Naive thymus-derived CD8-positive, alpha-beta T cell (primary cell): ENCODE measurements at places on chromosomes 5 and 9. TPM values are rescaled to one million over a fixed set of nuclear protein-coding genes. Genes with fewer than 3 reads are reported as not detected.

- no peak for DNase-seq
These were observed 587.3 kb downstream of the ANXA1 start for GRCh38 chr9:73738741-73739530.

DNA sequence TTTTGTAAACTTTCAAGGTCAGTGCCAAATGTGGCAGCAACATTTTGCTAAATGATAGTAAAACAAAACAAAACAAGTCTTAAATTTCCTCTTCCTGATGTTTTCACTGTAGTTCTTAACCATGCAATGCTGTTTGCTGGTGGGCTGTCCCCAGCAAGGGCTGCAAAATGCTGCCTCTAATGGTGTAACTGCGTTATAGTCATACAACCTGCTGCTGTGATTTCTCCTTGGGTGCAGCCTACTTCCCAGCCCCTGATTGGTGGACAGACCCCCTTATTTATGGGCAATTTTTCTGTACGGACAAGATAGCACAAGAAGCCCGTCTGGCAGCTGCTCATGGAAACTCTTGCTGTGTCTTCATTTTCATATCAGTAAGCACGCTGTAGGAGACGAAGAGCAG is 26.6 kb upstream of the PIP5K1B start:
- DNase-seq: no peak

SLC26A2 gene
- 3.0 TPM for polyA plus RNA-seq

AJM1 gene
- 0.10 TPM for polyA plus RNA-seq

GRCh38 chr5:121239951-121240350 is 611.7 kb upstream of the FTMT start:
- DNase-seq: no peak

DNA sequence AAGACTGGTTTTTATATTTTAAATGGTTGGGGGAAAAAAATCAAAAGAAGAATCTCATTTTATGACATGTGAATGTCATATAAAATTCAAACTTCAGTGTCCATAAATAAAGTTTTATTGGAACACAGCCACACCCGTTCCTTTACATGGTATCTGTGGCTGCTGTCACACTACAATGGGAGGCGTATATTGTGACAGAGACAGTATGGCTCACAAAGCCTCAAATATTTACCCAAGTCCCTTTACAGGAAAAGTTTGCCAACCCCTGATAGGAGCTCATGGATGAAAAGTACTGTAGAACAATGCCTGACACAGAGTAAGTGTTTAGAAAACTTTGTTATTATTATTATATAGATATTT is 5.2 kb upstream of the DUSP1 start:
- no peak for DNase-seq

LRRC14B gene
- not detected for polyA plus RNA-seq

PNPLA7 gene
- 1.9 TPM for polyA plus RNA-seq

DNA sequence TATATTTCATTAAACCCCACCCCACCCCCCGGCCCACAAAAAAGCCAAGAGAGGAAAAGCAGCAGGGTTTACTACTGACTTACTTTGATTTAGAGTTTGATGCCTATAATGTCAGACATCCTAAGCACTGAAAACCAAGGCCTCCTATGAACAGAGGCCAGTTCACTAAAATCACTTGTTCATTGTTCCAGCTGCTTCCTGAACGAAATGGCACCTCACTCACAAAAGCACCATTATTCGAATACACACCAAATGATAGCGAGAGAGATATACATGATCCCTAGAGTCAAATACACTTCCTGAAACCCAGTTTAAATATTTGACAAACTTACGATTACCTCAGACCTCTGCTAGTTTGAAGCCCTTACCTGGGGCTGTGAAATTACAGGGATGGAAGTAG is 66.6 kb downstream of the LPAR1 start:
- no peak for DNase-seq

GRCh38 chr9:75866273-75866871 is 24.1 kb upstream of the PCSK5 start:
- peak; percentile 73 for DNase-seq

- DNase-seq: no peak
These were observed 2.5 kb upstream of the NDFIP1 start for GRCh38 chr5:142106061-142106460.

- no peak for DNase-seq
These were observed 9.4 kb downstream of the TRAF1 start for GRCh38 chr9:120916991-120917880.

SLC1A3 gene
- not detected for polyA plus RNA-seq

GRCh38 chr9:129341171-129341986 is 163.3 kb upstream of the IER5L start:
- DNase-seq: no peak

GRCh38 chr5:127446626-127447025 is 70.8 kb upstream of the PRRC1 start:
- DNase-seq: no peak

DNA sequence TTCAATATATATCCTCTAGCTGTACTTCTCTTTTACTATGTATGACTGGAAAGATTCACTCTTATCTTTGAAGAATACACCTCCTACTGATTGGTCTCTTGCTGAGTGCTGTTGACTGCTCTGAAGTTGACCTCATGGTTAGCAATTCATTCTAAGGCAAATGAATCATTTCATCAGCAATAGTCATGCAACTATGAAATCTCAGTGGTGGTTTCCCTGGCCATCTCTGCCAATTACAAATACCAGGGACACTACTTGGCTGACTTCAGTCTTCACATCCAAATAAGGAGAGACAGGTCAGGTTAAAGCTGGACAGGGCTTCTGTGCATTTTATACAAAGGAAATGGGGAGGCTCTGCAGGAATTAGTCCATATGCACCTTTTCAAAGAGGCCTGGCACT is 333.5 kb upstream of the ACTBL2 start:
- no peak for DNase-seq

SLC6A19 gene
- polyA plus RNA-seq: not detected

- DNase-seq: no peak
These were observed 456.9 kb downstream of the BNC2 start for GRCh38 chr9:16413509-16414016.

TRIM36 gene
- polyA plus RNA-seq: not detected

DNA sequence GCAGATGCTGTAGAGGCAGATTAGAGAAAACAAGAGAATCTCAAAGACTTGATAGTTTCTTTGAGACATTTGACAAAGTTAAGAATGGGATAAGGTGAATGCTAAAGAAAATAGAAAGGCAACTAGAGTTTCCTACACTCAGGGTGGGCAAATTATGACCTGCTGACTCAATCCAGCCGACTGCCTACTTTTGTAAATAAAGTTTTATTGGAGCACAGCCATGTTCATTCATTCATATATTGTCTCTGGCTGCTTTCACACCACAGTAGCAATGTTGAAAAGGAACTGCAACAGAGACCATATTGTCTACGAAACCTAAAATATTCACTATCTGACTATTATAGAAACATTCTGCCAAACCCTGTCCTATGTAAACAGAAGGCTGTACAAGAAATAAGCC is 37.6 kb upstream of the TARS1 start:
- no peak for DNase-seq

DNA sequence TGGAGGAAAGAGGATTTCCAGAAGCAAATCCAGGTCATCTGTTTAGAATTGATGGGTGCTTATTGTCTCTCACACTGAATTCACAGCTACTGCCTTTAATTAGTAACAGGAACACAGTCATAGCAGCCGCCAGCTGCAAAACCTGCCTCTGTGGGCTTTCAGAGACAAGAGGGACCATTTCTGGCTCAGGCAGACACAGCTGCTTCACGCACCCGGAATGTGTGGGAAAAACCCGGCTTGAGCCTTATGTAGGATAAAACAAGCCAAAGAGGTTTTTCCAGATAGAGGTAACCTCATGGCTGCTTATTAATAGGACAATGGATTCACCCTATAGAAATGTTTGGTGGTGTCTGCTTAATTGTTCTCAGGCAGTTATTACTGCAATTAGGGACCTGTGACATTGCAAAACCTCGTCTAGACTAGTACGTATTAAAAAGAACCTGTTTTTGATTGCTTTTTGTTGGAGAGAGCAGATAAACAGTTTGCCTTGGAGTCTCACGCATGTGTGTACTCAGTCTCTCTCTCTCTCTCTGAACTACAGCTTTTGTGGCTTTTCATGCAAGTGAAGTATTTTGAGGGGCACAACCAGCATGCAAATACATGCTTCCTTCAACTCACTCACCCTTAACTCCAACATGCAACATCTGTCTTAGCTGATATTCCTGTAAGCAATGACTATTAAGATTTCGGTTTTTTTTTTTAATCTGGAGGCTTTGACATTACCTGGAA is 302.7 kb downstream of the PLK2 start:
- DNase-seq: no peak

TIMD4 gene
- 1.1 TPM for polyA plus RNA-seq

IL5 gene
- polyA plus RNA-seq: not detected

CCDC152 gene
- polyA plus RNA-seq: 4.0 TPM

DNA sequence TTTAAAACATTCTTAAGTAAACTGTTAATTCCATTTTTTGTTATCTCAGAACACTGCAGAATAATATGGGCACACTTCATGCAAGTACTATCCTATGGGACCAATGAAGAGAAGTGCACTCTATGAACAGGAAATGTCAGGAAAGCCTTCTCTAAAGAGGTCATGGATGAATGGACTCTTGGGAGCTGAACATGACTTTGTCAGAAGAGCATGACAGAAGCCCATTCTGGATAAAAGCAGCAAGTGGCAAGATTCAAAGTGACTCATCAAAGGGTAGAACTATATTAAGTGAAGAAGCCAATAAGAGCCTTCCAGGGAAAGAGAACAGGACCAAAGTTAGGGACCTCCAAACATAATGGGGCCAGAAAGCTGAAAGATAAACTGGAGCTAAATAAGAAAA is 94.0 kb downstream of the RAPGEF6 start:
- no peak for DNase-seq

SLC6A18 gene
- not detected for polyA plus RNA-seq

GRCh38 chr5:120544043-120544442 is 79.9 kb downstream of the PRR16 start:
- no peak for DNase-seq

MTRR gene
- polyA plus RNA-seq: 33.3 TPM

- DNase-seq: no peak
These were observed 15.0 kb downstream of the ZSWIM6 start for GRCh38 chr5:61347080-61347479.

DMRT3 gene
- polyA plus RNA-seq: not detected

- peak; percentile 81 for DNase-seq
These were observed 16.6 kb upstream of the HEMGN start for GRCh38 chr9:97954550-97954989.

EPB41L4B gene
- not detected for polyA plus RNA-seq

FOXD4 gene
- polyA plus RNA-seq: not detected

DNA sequence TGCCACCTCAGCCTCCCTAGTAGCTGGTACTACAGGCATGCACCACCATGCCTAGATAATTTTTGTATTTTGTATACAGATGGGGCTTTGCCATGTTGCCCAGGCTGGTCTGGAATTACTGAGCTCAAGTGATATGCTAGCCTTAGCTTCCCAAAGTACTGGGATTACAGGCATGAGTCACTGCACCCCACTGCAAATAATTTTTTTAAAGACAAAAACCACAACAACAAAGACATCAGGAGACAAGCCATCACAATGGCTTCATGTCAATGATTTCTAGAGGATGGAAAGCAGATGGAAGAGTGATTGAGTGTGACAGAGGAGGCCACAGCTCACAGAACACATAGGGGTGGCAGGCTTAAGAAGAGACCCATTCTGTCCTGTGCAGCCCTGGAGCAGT is 97.9 kb upstream of the PCSK1 start:
- no peak for DNase-seq

GRCh38 chr5:167950126-167950721 is 341.2 kb upstream of the WWC1 start:
- no peak for DNase-seq

GDNF gene
- polyA plus RNA-seq: not detected

- DNase-seq: peak; percentile 25
These were observed 54.0 kb downstream of the CCDC171 start for GRCh38 chr9:15606643-15607472.

DNA sequence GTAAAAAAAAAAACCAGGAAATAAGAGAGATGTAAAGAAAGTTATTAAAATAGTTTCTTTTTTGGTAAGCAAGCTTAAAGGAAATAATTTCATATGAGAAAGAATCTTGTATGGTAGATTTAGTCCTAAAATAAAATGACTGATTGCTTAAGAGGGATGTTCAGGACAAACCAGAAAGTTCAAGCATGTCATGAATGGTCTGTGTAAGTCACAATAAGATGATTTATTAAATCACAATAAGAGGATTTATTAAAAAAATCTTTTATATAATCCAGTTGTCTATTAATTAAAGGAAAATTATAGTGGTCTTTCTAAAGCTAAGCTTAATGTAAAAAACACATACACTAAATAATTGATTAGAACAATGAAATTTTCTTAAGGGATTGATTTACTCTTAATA is 91.8 kb upstream of the OR13F1 start:
- DNase-seq: no peak

DNA sequence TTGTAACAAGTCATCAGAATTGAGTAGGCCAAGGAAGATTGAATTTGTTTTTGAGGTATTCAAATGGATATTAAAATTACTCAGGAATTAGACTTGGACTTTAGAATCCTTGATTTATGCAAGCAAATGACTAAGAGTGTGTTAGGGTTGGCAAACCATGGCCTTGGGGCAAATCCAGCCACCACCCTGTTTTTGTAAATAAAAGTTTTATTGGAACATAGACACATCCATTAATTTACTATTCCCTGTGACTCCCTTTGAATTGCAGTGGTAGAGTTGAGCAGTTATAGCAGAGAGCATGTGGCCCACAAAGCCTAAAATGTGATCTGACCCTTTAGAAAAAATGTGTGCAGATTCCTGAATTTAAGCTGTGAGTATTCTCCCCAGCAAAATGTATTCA is 115.6 kb downstream of the WDR70 start:
- no peak for DNase-seq

GRCh38 chr9:107213561-107214028 is 69.5 kb upstream of the RAD23B start:
- DNase-seq: no peak

DNA sequence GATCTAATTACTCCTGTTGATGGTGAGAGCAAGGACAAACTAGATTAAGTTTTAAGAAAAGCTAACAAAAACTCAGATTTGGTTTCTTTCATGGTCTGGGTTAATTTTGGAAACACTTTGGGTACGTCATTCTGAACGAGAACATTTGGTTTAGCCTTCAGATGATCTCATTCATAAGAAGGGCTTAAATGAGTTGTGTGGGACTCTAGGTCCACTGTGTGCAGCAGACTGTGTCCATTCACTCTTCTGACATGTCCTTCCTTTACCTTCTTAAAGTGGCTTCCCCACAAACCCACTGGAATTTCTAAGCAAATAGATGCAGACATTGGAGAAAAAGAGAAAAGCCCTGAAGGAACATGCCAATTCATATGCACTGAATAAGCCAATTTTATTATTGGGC is 96.8 kb downstream of the FBXO4 start:
- no peak for DNase-seq

DNA sequence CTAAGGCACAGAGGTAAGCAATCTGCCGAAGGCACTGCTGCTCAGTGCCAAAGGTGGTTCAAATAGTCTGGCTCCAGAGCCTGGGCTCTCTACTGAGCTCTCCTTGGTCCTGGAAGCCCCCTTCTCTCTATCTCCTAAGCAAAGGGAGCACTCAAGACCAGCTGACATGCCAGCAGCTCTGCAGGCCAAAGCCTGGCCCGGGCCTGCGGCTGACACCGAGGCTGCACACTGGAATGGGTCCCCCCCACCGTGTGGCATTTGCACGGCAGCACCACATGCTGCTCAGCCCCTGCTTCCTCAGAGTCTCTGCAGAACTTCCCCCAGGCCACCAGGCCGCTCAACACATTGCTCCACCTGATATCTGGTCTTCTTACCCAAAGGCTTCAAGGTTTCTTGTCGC is 57.8 kb upstream of the GOLPH3 start:
- no peak for DNase-seq
